Daoy (cell line): ENCODE measurements at places on chromosomes 4 and X. TPM values are rescaled to one million over a fixed set of nuclear protein-coding genes. Genes with fewer than 3 reads are reported as not detected.
A peak's percentile ranks its signal among the peaks of the same experiment; 100 is the strongest.

Gene CT83
- total RNA-seq, result not detected in 2 replicates

Gene SMIM10L2A
- 0.12 and 0.17 TPM in 2 replicates for total RNA-seq

Gene OPRPN
- not detected in 2 replicates for total RNA-seq

Gene ADH1A
- total RNA-seq, result not detected in 2 replicates

Gene HTN3
- total RNA-seq, result not detected in 2 replicates

Gene SOX3
- not detected in 2 replicates for total RNA-seq

Gene SLC25A4
- 14.3 and 16.2 TPM in 2 replicates for total RNA-seq

Gene TRAM1L1
- total RNA-seq, result 3.8 and 7.4 TPM in 2 replicates

GRCh38 chr4:18007625-18008024 is 13.9 kb downstream of the LCORL start:
- no peak for DNase-seq

GRCh38 chr4:101791182-101791558 is 640 bp downstream of the BANK1 start:
- DNase-seq, result no peak

GRCh38 chr4:117488692-117489091 is 403.3 kb upstream of the TRAM1L1 start:
- DNase-seq, result no peak

- DNase-seq, result no peak
Observed at GRCh38 chr4:186584912-186585311, 29.5 kb upstream of the MTNR1A start.

- DNase-seq, result no peak
Observed at GRCh38 chr4:38071801-38072431, 111.7 kb downstream of the PTTG2 start.

- DNase-seq, result no peak
Observed at GRCh38 chrX:1190596-1191145, 21.8 kb downstream of the CRLF2 start.

DNA sequence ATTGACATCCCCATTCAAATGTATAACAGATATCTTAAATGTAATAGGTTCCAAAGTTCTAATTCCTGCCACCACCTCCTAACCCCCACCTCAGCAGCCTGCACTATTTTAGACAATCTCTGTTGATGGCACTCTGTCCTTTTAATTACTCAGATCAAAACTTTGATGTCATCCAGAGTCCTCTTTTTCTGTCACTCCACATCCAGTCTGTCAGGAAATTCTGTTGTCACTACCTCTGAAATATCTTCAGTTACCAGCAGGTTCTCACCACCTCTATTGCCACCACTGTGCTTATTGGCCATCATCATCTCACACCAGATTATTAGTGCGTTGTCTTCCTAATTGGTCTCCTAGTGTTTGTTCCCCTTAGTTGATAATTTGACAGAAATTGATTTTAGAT is 76.2 kb downstream of the PTPN13 start:
- no peak for DNase-seq

DNA sequence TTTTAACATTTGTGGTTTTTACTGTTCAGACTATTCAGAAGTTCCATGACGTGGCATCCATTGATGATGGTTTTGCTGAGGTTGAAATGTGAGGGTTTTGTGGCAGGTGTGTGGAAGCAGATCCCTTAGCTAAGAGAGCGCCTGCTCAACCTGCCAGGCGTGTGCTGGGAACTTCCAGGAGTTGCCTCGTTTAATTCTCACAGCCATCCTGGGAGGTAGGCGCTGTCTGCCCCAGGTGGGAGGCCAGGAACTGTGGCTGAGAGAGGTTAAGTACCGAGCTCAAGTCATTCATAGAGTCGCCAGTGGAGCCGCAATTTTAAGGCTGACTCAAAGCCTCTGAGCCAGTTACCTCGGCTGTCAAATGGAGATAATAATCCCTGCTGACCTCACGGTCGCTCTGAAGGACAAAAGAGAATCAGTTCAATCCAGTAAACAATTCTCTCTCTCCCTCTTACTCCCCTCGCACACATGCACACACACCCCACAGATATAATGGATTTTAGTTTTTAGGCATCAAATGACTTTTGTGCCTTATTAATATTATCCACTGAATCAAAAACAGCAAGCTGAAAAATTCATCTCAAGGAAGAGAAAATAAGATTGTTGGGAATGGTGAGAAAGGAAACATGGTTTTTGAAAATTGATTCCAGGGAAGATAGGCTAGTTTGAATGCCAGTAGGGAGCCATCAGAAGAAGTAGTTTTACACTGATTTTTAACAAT is 171.3 kb downstream of the PTTG2 start:
- DNase-seq, result peak; percentile 37

GRCh38 chrX:136778020-136778419 is 2.7 kb downstream of the ARHGEF6 start:
- DNase-seq, result no peak

DNA sequence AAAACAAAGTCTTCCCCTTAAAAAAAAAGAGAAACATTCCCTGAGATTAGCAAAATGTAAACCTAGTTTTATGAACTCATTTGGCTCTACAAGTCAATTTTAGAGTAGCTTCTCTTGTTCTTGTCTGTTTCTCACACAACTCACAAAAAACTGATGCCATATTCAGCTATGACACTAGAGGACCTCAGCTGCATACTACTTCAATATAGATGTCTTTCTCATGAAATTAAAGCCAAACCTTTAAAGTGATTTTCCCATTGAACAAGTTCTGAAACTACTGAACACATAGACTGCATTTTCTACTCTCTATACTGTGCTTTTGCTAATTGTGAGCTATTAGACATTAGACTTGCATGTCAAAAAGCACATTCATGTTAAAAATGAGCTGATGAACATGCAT is 49.8 kb downstream of the TBCK start:
- DNase-seq, result peak; percentile 5

- DNase-seq, result no peak
Observed at GRCh38 chrX:104696667-104697066, 130.7 kb downstream of the IL1RAPL2 start.

DNA sequence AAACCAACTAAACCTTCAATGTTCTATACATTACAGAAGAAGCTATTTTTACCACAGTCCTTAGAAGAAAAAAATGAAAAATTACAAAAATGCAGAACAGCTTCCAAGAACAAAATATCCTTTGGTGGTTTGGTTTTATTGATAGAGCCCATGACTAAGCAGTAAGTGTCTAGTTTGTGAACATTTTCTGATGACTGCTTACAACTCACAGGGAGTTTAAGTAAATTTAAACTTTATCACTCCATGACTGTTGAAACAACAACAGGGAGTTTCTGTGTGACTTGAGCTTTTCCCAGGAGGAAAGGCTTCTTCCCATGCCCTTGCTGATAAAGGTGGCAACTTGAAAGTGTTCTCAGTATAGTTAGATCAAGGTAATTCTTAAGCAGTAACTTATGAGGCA is 2.9 kb downstream of the PF4 start:
- peak; percentile 53 for DNase-seq
